ENCODE measurements at places on chromosomes 6 and 20. TPM values are rescaled to one million over a fixed set of nuclear protein-coding genes. Genes with fewer than 3 reads are reported as not detected.

SLC17A1 gene
- total RNA-seq: not detected

PRSS16 gene
- 0.64 TPM for total RNA-seq

MDFI gene
- total RNA-seq: 7.9 TPM

WFDC10B gene
- not detected for total RNA-seq

C4A gene
- 9.3 TPM for total RNA-seq

PTPRT gene
- 1.9 TPM for total RNA-seq

EPPIN gene
- not detected for total RNA-seq

SLC4A11 gene
- total RNA-seq: 27.2 TPM

- no peaks in the 10 kb centered on the region for H3K4me1 ChIP-seq
- H3K4me3 ChIP-seq: no peak overlapping the region
- H3K27ac ChIP-seq: no peak overlapping the region
- peaks cover 7% of the 10 kb centered on the region for H3K27me3 ChIP-seq
- H3K36me3 ChIP-seq: peaks cover 7% of the 10 kb centered on the region
These were observed 71.2 kb upstream of the THBS2 start for GRCh38 chr6:169324656-169325459.

GRCh38 chr6:7193122-7193521 is 85.4 kb downstream of the RREB1 start:
- no peak for DNase-seq
- H3K27me3 ChIP-seq: no peaks in the 10 kb centered on the region
- no peak overlapping the region for H3K27ac ChIP-seq
- H3K4me1 ChIP-seq: peaks cover 10% of the 10 kb centered on the region

GRCh38 chr20:32352121-32352720 is 5.9 kb upstream of the ASXL1 start:
- peaks cover 13% of the 10 kb centered on the region for H3K4me1 ChIP-seq
- H3K27ac ChIP-seq: no peak overlapping the region

- H3K4me1 ChIP-seq: no peaks in the 10 kb centered on the region
- peaks cover 2% of the 10 kb centered on the region for H3K27me3 ChIP-seq
- H3K36me3 ChIP-seq: no peaks in the 10 kb centered on the region
These were observed 20.1 kb upstream of the FAM83C start for GRCh38 chr20:35312318-35312717.

Measured in glutamatergic neuron (in vitro differentiated cells).